Umbilical cord (tissue), 2 donors: ENCODE measurements at places on chromosomes 6 and 20. TPM values are rescaled to one million over a fixed set of nuclear protein-coding genes. Genes with fewer than 3 reads are reported as not detected.

The HEY2 gene
- 37.6 TPM for total RNA-seq

The SLC12A5 gene
- total RNA-seq: 9.1 TPM

The LAMP5 gene
- not detected for total RNA-seq

The NFKBIE gene
- total RNA-seq: 2.4 TPM

The SNAP25 gene
- 6.7 TPM for total RNA-seq

The ADGB gene
- 0.48 TPM for total RNA-seq

The HLA-G gene
- total RNA-seq: not detected

The NKAPL gene
- 1.9 TPM for total RNA-seq

DNA sequence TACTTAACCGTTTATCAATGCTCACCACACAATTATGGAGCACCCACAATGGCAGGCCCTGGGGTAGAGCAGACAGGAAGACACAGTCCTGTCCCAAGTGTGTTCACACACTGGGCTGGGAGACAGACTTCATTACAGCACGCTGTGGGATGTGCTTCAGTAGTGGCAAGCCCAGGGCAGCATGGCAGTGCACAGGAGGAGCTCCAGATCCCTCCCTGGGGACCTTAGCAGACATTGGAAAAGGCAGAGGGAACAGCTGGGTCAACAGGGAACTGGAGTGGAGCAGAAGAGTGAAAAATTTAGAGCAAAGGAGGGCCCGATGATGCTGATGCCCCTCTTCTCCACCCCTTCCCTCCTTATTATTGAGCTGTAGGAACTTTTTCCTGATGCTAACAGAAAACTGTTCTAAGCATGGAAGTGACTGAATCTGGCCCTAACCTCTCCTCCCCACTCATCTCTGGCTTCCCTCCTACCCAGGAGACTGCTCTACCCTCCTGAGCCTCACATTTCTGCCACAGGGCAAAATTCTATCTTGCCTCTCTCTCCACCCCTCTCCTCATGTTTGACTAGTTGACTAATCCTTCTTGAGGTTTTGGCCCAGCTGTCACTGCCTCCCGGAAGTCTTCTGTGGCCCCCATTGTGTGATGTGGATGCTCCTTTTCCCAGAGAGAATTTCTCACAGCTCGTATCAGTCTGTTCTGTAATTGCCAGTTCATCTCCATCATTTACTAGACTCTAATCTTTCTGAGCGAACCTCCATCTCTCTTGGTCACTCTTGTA is 41.3 kb upstream of the NOP56 start:
- DNase-seq: no peak

DNA sequence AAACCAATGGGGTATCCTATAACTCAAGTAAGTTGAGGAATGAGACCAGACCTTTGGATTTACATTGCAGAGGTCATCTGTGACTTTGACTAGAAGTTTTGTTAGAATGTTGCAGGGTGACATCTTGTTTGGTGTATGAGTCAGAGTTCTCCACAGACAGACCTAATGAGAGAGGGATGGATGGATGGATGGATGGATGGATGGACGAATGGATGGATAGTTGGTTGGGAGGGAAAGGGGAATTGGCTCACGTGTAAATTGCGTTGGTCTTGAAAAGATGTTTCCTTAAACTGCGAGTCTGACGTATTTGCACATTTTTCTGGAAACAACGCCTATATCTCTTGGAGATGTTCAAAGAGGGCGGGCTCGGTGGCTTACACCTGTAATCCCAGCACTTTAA is 1.0 kb upstream of the MTRES1 start:
- DNase-seq: no peak

- DNase-seq: no peak
Measured at GRCh38 chr6:45212976-45213375, 115.2 kb upstream of the RUNX2 start.

GRCh38 chr6:131199568-131200272 is 64.5 kb downstream of the AKAP7 start:
- peak; percentile 41 for DNase-seq

DNA sequence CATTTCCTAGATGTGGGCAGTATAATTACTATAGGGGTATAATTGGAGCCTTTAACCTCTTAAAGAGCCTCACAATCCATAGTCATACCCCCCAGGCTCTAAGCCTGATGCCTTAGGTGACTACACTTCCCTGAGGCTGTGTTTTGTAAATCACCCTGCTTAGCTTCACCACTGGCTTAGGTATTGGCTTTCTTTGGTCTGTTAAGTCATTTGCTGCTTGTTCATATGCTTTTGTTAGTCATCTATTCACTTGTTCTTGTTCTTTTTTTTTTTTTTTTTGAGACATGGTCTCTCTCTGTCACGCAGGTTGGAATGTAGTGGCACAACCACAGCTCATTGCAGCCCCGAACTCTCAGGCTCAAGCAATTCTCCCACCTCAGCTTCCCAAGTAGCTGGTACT is 26.7 kb downstream of the KAT14 start:
- DNase-seq: no peak

DNA sequence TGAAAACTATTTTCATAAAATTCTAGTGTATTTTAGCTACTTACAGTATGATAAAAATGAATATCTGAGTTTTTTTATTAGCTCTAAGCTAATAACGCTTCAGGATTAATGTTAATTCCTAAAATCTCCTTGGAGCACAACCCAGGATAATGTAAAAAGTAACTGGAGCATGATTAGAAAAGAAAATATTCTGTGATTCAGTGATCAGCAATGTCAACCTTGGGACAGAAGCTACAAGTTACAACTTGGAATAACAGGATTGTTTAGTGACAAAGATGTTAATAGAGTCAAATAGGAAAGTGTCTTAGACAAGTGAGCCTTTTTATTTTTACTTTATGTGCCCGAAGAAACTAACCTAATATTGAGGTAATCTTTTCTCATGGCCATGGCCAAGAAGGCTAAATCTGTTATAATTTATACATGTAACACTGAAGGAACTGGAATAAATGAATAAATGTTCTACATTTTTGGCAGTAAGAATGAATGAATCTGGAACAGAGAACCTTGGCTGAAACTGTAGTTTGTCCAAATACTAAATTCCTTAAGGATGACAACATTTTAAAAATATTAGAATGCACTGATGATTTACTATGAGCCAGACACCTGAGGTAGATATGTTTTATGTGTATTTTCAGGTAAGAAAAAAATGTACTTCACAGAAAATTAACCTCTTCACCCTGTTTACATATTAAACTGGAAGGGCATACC is 994.0 kb downstream of the GRIK2 start:
- DNase-seq: peak; percentile 85

DNA sequence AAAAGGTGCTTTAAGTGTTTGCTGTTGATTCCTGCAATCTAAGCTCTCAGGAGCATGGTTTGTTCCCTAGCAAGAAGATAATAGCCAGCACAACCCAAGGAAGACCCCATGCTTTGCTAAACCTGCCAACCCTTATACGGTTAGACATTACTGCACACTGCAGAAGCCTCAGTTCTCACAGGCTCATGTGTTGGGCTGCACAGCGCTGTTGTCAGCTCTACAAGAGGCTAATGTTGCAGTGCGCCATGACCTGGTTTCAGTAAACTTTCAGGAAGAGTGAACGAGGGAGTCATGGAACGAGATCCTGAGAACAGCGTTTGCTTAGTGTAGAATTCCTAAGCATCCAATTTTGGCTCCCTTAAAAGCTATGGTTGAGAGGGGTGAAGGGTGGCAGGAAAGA is 218.5 kb downstream of the ARHGAP18 start:
- DNase-seq: no peak

DNA sequence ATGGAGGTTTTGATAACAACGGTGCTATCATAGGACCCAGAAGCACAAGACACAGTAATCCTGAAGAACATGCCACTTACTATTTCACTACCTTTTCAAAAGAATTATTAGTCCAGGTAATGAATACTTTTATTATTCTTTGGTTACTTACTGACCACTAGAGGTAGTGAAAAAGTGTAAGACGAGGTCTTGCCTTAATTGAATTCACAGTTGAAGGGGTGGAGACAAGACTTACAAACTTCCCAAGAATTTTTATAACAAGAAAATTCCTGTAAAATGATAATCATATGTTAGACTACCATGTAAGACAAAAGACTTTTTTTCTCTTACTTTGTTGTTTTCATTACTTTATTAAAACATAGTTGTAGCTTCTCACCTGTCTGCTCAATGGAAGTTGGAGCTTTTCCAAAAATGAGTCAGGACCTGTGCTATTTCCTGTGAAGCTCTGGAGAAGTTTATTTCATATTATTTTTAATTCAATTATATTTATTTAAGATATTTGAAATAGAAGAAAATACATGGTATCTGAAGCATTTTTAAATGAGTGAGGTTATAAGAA is 52.4 kb downstream of the DOP1A start:
- no peak for DNase-seq

- DNase-seq: no peak
Measured at GRCh38 chr20:26218301-26218700, 521.6 kb upstream of the ZNF337 start.

DNA sequence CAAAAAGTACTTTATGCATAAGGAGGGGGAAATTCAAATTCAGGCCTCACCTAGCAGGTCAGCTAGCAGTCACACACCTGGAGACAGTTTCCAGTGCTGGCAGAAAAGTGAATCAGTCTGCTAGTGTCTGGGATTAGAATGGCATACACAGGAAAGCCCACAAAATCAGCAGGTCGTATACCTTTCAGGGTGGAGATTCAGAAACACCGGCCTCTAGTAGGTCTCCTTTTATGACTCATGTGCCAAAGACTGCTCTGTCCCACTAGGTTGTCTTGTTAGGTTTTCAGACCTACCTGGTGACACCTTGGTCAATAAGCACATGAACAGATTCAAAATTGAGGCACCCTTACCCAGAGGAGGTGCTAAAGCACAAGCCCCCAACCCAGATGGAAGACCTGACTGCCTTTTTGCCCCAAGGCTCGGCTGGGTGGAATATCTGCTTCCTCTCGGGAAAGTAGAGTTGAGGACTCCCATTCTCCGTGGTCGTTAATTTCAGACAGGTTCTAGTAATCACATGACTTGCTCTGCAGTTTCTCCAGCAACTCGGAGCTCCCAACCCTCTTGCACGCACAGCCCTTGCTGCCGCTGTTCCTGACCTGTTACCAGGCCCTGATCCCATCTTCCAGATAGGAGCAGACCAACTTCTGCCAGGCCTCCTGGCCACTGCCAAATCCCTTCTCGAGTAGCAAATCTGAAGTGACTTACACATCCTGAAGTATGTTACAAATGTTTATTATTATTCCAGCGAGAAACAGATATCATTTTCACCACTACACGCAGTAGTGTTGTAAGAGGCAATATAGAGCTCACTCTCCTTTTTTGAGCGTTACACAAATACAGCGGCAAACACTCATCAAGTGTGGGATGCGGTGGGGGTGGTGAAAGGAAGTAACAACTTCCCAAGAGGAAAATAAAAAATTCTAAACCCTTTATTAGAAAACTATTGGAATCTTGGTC is 46.6 kb downstream of the AGPAT4 start:
- DNase-seq: no peak

DNA sequence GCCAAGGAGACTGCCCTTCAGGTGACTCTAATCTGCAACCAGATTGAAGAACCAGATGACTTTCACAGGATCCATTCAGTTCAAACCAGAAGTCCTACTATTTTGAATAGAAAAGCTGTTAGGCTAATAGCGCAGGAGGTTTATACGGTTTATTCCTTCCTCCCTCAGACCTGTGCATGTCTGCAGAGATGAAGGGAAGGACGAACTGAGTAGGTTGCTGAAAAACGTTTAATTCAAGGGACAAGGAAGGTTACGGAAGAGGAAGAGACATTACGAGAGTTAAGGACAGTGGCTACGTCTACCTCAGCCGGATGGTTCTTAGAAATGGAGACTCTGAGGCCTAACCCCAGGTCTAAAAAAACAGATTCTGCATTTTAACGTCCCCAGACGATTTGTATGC is 978 bp downstream of the AURKA start:
- no peak for DNase-seq

- DNase-seq: peak; percentile 6
Measured at GRCh38 chr6:162940426-162940825, 212.7 kb downstream of the PACRG start.

DNA sequence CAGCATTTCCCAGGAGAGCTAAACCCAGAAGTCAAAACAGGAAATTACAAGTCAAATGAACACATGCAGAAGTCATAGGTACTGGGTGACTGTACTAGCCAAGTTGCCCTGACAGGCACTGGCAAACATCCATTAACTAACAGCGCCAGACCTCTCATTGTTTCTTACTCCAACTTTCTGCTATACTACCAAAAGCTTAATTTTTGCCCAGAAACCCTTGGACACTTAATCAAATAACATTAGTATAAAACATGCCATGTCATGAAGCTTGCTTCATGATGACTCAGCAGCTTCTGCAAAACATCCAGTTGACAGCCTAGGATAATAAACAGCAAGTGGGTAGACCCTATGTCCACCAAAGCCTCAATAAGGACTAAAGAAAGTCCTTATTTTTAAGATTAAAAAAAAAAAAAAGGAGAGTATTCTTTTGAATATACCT is 3.5 kb downstream of the NUP153 start:
- DNase-seq: peak; percentile 79

DNA sequence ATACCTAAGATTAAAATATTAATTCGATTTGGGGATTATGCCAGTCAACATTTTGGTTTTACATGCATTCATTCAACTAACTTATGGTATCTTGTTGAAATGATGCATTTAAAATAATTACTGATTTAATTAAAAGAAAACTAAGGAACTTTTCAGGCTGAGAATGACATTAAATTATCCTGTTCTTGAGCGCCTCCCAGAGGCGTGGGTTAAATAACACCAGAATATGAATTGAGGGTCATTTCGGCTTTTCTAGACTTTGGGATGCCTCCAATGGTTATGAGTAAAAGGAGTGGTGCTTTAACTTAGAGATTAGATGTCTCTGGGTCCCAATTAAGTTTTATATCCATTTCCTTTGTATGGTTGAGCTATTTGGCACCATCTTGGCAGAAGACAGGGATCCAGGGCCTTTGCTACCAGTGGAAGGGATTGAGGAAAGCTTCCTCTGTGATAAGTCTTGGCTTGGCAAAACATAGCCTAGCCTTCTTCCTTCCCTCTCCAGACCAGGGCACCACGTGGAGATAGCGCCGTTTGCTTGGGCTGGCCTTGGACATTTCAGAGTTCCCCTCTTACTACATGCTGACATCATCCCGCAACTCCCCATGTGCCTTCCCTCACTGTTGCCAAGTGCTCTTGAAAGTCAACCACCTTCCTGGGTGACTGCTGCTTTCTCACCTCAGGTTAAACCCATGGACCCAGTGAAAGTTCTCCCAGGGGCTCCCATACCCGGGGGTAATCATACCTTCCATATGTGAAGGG is 28.7 kb downstream of the GNAS start:
- DNase-seq: no peak

DNA sequence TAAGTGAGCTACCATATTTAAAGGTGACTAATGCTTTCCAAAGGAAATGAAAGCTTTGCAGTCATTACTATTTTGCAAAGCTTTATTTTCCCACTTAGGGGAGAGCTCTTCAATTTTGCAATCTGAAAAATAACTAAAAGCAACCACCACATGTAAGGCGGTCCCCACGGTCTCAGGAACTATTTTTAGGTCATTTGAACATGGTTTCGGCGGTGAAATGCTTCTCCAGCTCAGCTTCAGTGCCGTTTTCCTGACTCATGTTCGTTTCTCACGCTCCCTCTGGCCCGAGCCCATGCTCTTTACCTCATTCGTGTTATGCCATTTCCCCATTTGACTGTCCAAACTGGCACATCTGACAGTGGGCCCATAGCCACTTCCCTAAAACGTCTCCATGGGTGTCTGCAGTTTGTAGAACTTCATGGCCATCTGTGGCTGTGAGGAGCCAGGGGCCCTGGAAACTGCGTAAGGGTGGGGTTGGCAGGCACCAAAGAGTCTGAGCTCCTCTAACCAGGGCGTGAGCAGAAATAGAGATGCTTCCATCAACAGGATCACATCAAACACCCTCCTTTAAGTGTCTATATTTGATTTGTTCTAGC is 46.5 kb downstream of the ADTRP start:
- DNase-seq: peak; percentile 65
